Memory B cell (primary cell): ENCODE measurements at places on chromosomes 1 and 21.

DNA sequence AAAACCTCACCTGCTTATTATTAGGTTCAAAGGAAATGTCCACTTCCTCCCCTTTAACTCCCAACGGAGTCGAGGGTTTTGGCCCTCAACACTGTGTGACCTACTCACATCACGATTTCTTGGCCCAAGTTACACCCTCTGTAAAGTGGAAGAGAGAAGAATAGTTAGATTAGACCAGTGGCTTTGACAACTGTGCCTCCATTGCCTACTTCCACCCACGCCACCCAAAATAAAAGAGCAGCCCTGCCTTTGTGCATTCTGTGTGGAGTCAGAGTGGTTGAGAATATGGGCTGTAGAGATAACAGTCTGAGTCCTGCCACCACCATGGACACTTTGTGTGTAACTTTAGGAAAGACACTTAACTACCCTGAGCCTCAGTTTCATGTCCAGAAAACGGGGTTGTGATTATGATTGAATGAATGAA lies 4.1 kb upstream of the HDGF start:
- H3K4me1 ChIP-seq, result peaks cover 16% of the 10 kb centered on the region
- no peak overlapping the region for H3K4me3 ChIP-seq
- H3K27me3 ChIP-seq, result no peaks in the 10 kb centered on the region
- no peak overlapping the region for H3K27ac ChIP-seq

DNA sequence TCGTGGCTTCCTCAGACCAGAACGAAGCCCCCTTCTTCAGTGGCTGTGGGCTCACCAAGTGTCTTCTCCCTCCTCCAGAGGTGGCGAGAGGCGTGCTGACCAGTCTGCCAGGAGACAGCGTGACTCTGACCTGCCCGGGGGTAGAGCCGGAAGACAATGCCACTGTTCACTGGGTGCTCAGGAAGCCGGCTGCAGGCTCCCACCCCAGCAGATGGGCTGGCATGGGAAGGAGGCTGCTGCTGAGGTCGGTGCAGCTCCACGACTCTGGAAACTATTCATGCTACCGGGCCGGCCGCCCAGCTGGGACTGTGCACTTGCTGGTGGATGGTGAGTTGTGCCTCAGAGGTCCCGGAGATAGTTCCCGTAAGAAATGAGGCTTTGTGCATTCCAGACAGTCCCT lies 24.0 kb downstream of the IL6R start:
- H3K4me3 ChIP-seq, result no peak overlapping the region
- no peak for DNase-seq
- H3K4me1 ChIP-seq, result peaks cover 10% of the 10 kb centered on the region
- H3K27ac ChIP-seq, result no peak overlapping the region
- no peaks in the 10 kb centered on the region for H3K27me3 ChIP-seq

- H3K27me3 ChIP-seq, result peaks cover 1% of the 10 kb centered on the region
- no peak overlapping the region for H3K27ac ChIP-seq
- no peaks in the 10 kb centered on the region for H3K36me3 ChIP-seq
These were observed 229.9 kb downstream of the TTLL7 start for GRCh38 chr1:83769072-83769471.

GRCh38 chr1:198125995-198126735 lies 30.6 kb upstream of the NEK7 start:
- peaks cover under 1% of the 10 kb centered on the region for H3K4me1 ChIP-seq
- H3K4me3 ChIP-seq, result no peak overlapping the region
- peaks cover 1% of the 10 kb centered on the region for H3K27me3 ChIP-seq
- no peak for DNase-seq
- H3K27ac ChIP-seq, result no peak overlapping the region

- peaks cover 11% of the 10 kb centered on the region for H3K4me1 ChIP-seq
- H3K36me3 ChIP-seq, result no peaks in the 10 kb centered on the region
- H3K27me3 ChIP-seq, result peaks cover 25% of the 10 kb centered on the region
These were observed 71.1 kb downstream of the MATN1 start for GRCh38 chr1:30652152-30652841.

DNA sequence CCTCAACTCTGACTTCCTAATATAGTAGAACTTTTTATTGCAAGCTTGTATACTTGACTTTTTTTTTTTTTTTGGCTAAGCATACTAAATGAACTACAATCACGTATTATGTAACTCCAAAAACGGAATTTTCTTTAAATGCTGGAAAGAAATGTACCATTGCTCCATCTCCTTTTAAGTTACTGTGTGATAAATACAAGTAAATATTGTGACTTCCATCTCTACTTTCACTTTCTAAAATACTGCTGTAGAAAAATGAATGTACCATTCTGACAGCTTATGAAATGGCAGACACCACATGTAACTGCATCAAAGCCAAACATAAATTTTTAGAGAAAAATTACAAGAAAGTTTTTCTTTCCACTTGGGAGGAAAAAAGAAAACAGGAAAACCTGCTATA lies 54.7 kb downstream of the ASH1L start:
- no peaks in the 10 kb centered on the region for H3K27me3 ChIP-seq
- H3K27ac ChIP-seq, result peak overlapping the region; percentile 62
- H3K4me1 ChIP-seq, result peaks cover 17% of the 10 kb centered on the region
- H3K4me3 ChIP-seq, result peak overlapping the region; percentile 62
- DNase-seq, result no peak

GRCh38 chr1:207944571-207944970 lies 33.6 kb upstream of the CD34 start:
- no peak overlapping the region for H3K4me3 ChIP-seq
- no peaks in the 10 kb centered on the region for H3K36me3 ChIP-seq
- H3K4me1 ChIP-seq, result peaks cover 5% of the 10 kb centered on the region
- peaks cover 10% of the 10 kb centered on the region for H3K27me3 ChIP-seq

- H3K4me3 ChIP-seq, result no peak overlapping the region
- H3K36me3 ChIP-seq, result peaks cover 27% of the 10 kb centered on the region
- peaks cover 22% of the 10 kb centered on the region for H3K4me1 ChIP-seq
- H3K27ac ChIP-seq, result peak overlapping the region; percentile 45
- no peak for DNase-seq
- no peaks in the 10 kb centered on the region for H3K27me3 ChIP-seq
These were observed 7.9 kb downstream of the PGBD2 start for GRCh38 chr1:248913933-248914332.

- H3K4me3 ChIP-seq, result no peak overlapping the region
- H3K27ac ChIP-seq, result no peak overlapping the region
- DNase-seq, result no peak
- no peaks in the 10 kb centered on the region for H3K27me3 ChIP-seq
- peaks cover 20% of the 10 kb centered on the region for H3K4me1 ChIP-seq
These were observed 98.1 kb downstream of the RUNX1 start for GRCh38 chr21:34950980-34951379.

GRCh38 chr1:59693406-59693805 lies 121.3 kb upstream of the HOOK1 start:
- DNase-seq, result no peak
- no peak overlapping the region for H3K4me3 ChIP-seq
- peaks cover 24% of the 10 kb centered on the region for H3K4me1 ChIP-seq
- H3K27me3 ChIP-seq, result no peaks in the 10 kb centered on the region
- peak overlapping the region; percentile 86 for H3K27ac ChIP-seq

GRCh38 chr1:7954683-7955082 lies 6.8 kb upstream of the PARK7 start:
- H3K27me3 ChIP-seq, result no peaks in the 10 kb centered on the region
- H3K4me1 ChIP-seq, result peaks cover 5% of the 10 kb centered on the region
- DNase-seq, result no peak
- peaks cover 2% of the 10 kb centered on the region for H3K36me3 ChIP-seq
- peak overlapping the region; percentile 92 for H3K27ac ChIP-seq

DNA sequence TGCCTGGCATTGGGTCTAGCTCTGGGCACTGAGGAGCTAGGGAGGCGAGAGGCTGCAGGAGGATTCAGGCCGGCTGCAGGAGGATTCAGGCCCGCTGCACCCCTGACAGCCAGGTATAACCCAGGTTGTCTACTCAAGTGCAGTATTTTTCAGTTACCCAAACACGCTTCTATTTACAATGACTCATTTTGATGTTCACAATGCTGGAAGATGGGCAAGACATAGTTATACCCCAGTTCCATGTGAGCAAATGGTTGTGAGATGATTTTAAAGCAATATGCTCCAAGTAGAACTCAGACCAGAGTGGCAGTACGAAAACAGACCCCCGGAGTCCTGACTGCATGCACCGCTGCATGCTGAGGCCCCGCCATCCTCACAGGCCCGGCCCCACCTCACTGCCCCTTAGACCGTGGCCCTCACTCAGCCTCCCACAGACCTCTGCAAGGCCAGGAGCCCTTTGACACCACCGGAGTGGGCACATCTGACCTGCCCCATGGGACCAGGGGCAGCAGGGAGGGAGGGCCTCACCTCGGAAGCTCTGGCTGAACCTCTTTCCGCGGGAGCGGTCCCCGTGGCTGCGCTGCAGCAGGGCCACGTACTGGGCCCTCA lies 553 bp downstream of the LEFTY1 start:
- H3K36me3 ChIP-seq, result no peaks in the 10 kb centered on the region
- no peak for DNase-seq
- H3K27ac ChIP-seq, result no peak overlapping the region
- no peak overlapping the region for H3K4me3 ChIP-seq
- H3K27me3 ChIP-seq, result no peaks in the 10 kb centered on the region

GRCh38 chr1:24566236-24566867 lies 10.5 kb downstream of the NCMAP start:
- H3K4me3 ChIP-seq, result no peak overlapping the region
- peaks cover 14% of the 10 kb centered on the region for H3K4me1 ChIP-seq
- DNase-seq, result no peak
- no peaks in the 10 kb centered on the region for H3K36me3 ChIP-seq
- no peaks in the 10 kb centered on the region for H3K27me3 ChIP-seq

DNA sequence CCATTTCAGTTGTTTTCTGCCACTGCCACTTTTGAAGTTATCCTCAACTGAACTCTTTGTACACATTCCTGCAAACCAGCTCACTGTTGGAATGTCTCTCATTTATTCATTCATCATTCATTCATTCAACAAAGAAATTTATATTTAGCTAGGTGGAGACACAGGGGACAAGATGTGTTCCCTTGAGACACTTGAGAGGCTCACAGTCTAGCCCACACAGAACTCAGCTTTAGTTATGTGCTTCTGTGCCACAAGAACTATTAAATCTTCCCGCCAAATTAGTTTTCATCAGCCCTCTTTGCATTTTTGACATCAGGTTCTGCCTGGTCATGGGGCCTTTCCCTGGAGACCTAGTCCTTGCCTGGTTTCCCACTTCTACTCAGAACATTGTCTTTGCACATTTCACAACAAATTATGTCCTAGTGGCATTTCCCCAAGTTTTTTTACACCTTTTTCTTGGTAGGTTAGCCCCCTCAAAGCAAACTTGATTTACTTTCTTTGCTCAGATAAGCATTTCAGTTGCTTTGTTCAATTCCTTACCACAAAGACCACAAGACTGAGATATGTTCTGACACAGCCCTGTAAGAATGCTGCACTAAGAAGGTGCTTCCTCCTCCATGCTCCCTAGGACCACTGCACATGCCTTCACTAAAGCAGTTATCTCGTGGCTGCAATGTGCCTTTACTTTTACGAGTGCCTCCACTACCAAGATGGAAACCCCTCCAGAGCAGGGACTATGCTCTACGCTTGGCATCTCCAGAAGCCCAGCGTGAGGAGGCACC lies 31.0 kb downstream of the ILDR2 start:
- DNase-seq, result no peak
- no peaks in the 10 kb centered on the region for H3K36me3 ChIP-seq
- no peaks in the 10 kb centered on the region for H3K4me1 ChIP-seq
- peaks cover 22% of the 10 kb centered on the region for H3K27me3 ChIP-seq
- no peak overlapping the region for H3K27ac ChIP-seq

GRCh38 chr1:58785442-58786058 lies 1.7 kb upstream of the JUN start:
- peaks cover 18% of the 10 kb centered on the region for H3K4me1 ChIP-seq
- DNase-seq, result no peak
- peaks cover 20% of the 10 kb centered on the region for H3K36me3 ChIP-seq
- H3K27me3 ChIP-seq, result no peaks in the 10 kb centered on the region
- H3K27ac ChIP-seq, result peak overlapping the region; percentile 95
- peak overlapping the region; percentile 78 for H3K4me3 ChIP-seq

DNA sequence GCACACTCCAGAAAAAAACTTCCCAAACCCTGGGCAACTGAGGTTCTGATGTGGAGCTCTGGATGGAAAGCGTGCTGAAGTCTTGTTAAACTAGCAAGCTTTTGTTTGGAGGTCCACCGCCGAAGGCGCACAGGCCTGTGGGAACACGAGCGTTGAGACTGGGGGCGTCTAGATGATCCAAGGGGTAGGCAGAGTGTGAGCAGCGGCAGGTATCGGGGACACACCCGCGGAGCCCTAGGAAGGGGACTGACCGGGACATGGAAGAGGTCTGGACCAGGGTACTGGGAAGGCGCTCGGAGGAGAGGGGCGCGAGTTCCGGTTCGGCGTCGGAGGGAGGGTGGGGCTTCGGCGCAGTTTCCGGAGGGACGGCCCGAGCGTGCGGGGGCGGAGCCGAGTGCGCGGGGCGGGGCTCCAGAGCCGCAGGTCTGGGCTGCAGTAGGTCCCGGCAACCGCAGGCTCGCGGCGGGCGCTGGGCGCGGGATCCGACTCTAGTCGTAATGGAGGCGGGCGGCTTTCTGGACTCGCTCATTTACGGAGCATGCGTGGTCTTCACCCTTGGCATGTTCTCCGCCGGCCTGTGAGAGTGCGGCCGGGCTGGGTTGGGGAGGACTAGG lies at the start of gene SLC50A1:
Gene SLC50A1, plus strand, starts transcription at position 438 of the 614 bp plus-strand sequence. Its CDS starts 60 bp downstream, at position 498.
- no peaks in the 10 kb centered on the region for H3K27me3 ChIP-seq
- DNase-seq, result peak; percentile 92
- H3K4me1 ChIP-seq, result peaks cover 24% of the 10 kb centered on the region
- peaks cover 1% of the 10 kb centered on the region for H3K36me3 ChIP-seq
- peak within 1 kb of the TSS; percentile 95 for H3K4me3 ChIP-seq

DNA sequence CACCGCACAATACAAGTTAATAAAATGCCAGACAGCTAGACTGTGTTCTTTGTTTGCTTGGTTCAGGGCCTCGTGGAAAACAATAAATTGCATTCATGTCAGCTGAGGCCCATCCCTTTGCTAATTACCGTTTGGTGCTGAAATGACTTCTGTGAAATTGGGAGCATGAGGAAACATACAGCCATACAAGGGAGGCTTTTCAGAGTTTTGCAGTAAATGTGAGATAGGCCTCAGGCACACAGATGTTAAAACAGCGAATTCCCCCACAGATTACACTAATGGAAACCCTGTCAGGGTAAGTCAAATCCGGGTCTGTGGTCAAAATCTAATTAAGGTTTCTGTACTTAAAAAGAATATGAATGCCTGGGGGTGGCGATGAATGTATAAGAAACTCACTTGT lies 173.5 kb upstream of the LMO4 start:
- H3K27ac ChIP-seq, result no peak overlapping the region
- peaks cover 8% of the 10 kb centered on the region for H3K4me1 ChIP-seq
- H3K27me3 ChIP-seq, result peaks cover 9% of the 10 kb centered on the region
- no peak for DNase-seq

DNA sequence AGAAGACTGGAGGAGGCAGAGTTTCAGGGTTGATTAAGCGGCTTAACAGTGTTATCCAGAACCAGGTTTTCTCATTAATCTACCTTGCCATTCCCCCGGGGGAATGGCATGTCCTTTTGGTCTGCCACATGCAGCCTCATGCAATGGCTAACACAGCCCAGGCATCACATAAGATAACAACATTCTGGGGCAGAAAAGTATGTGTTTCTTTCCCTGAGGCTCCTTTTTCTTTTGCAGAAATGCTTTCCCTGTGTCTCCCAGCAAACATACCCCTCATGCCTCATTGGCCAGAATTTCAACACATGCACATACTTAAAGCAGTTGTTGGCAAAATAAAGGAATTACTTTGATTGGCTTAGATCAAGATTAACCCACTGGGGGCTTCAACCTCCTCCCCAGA lies 98.6 kb downstream of the OMA1 start:
- no peaks in the 10 kb centered on the region for H3K4me1 ChIP-seq
- H3K36me3 ChIP-seq, result peaks cover 13% of the 10 kb centered on the region
- no peak overlapping the region for H3K27ac ChIP-seq
- no peak overlapping the region for H3K4me3 ChIP-seq
- H3K27me3 ChIP-seq, result no peaks in the 10 kb centered on the region
- DNase-seq, result no peak
